Breast epithelium (tissue), 4 donors: ENCODE measurements at places on chromosomes 16 and 17.

DNA sequence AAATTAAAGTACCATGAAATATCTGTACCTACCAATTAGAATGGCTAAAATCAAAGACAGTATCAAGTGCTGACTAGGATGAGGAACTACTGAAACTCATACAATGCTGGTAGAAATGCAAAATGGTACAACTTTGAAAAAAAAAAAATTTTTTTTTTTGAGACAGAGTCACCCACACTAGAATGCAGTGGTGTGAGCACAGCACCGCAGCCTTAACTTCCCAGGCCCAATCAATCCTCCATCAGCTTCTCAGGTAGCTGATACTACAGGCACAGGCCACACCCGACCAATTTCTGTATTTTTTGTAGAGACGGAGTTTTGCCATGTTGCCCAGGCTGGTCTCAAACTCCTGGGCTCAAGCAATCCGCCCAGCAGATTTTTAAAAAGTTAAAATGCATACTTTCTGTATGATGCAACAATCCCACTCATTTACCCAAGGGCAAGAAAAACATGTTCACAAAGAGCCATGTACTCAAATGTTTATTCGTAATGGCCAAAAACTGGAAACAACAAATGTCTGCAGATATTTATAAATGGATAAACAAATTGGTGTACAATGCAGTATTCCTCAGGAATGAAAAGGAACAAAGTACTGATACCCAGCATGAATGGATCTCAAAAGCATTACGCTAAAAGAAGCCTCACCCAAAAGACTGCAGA, 8.7 kb downstream of the SMURF2 start:
- no peak for DNase-seq

DNA sequence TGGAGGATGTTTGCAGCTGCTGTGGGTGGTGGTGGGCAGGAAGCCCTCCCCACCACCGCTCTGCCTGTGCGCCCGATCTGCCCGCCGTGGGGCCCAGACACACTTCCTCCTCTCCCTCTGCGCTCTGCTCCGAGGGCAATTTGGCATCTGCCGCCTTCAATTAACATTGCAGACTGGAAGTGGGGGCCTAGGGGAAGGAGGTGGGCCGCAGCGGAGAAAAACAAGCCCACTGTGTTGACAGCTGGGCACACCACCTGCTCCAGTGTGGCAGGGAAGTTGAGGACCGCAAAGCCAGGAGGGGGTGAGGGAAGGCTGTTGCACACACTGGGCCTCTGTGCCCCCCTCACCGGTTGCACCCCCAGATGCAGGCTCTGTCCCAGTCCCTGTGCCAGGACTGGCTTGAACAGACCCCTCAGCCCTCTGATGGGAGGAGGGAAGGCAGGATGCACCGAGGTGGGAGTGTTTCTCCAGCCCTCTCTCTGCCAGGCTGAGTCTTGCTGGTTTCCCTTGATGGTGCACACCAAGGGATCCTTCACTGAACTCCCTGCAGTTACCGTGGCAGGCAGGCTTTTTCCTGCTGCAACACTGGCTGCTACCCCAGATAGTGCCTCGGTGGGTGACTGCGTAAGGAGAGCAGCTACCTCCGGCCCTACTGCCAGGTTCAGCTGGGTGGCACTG, 72.8 kb upstream of the MED9 start:
- no peak for DNase-seq

DNA sequence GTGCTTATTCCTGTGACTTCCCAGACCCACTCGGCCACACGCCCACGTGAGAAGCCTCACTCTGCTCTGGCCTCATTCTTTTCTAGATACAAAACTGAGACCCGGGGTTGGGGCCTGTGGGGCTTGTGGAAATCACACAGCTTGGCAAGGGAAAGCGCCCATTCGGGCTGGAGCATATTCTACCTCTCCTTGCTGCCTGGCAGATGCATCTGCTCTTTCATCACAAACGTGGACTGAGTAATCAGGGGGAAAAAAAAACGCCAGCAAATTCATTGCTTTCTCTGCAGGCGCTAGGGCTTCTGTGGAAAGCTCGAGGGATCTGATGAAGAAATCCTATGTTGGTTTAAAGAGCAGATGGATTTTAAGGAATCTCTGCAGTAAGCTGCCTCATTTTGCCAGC, 44.4 kb downstream of the DNAH9 start:
- DNase-seq, result no peak

GRCh38 chr16:88569614-88569984, 604 bp upstream of the ZC3H18 start:
- DNase-seq, result no peak

DNA sequence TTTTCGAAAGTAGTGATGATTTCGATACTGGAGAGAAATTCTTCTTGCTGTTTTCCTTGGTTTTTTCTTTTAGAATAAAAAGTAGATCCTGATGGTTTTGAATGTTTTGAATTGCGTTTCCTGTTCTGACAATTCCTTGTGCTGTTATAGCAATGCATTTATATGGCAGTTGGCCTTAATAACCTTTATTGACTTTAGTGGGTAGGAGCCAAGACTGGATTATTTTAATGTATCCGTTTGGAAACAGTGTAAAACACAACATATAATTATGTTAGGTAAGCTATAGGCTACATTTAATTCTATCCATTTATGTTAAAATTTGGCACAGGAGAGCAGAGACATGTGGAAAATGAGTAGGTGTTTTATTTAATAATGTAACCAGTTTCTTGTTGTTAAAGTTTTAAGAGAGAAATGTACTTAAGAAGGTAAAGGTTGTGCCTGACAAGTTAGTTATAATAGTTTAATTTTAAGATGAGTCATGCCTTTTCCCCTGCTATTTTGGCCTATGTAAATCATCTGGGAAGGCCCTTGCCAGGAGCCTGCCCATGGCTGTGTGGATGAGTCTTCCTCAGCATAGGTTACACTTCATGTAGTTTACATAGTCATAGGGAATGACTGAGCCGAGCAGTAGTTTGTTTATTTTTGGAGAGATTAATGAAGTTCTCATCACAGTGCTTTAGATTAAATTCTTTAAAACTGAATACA, 189.9 kb downstream of the FTO start:
- DNase-seq, result peak; percentile 50

GRCh38 chr17:2903193-2903974, 107.1 kb downstream of the RAP1GAP2 start:
- no peak for DNase-seq

- no peak for DNase-seq
These were observed 488 bp downstream of the SPSB3 start for GRCh38 chr16:1781758-1782407.

DNA sequence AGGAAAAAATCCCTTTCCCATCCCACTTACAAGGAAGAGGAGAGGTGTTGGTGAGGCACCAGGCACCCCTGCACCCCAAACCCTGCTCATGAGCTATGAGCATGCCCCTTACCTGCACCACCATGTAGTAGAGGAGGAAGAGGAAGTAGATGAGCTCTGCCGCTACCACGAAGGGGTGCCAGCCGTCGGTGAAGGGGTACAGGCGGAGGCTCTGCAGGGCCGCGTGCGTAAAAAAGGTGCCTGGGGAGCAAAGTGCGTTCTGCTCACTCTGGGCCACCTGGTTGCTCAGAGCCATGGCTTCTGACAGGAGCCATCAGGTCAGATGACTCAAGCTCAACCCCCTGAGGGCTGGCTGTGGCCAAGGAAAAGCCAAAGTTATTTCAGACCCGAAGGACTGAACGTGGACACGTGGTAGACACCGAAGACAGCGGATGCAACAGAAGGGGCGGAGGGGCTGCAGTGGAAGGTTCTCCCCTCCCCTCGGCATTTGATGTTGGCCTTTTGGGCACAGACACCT, 25.3 kb upstream of the GCSH start:
- no peak for DNase-seq

- peak; percentile 19 for DNase-seq
These were observed 29.6 kb downstream of the C16orf82 start for GRCh38 chr16:27096375-27096774.

DNA sequence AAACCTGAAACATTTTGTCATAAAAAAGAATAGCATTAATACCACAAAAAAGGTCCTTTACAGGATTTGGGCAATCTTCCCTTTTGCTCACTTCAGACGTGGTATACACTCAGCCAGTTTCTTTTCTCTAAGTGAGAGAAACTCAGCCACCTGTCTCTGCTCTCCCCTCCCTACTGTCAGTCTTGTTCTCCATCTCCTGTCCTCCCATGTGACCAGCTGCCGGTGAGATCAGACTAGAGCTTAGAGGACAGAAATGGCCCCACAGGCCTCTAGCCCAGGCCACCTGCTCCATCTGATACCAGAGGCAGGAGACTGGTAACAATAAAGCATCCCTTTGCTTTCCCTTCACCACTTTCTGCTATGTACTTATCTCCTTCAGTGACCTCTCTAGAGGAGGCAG, 34.9 kb downstream of the CMC2 start:
- no peak for DNase-seq

GRCh38 chr17:58005728-58006559, 1.1 kb downstream of the SRSF1 start:
- DNase-seq, result no peak

GRCh38 chr17:17446666-17447155, 30.1 kb upstream of the MED9 start:
- DNase-seq, result no peak

DNA sequence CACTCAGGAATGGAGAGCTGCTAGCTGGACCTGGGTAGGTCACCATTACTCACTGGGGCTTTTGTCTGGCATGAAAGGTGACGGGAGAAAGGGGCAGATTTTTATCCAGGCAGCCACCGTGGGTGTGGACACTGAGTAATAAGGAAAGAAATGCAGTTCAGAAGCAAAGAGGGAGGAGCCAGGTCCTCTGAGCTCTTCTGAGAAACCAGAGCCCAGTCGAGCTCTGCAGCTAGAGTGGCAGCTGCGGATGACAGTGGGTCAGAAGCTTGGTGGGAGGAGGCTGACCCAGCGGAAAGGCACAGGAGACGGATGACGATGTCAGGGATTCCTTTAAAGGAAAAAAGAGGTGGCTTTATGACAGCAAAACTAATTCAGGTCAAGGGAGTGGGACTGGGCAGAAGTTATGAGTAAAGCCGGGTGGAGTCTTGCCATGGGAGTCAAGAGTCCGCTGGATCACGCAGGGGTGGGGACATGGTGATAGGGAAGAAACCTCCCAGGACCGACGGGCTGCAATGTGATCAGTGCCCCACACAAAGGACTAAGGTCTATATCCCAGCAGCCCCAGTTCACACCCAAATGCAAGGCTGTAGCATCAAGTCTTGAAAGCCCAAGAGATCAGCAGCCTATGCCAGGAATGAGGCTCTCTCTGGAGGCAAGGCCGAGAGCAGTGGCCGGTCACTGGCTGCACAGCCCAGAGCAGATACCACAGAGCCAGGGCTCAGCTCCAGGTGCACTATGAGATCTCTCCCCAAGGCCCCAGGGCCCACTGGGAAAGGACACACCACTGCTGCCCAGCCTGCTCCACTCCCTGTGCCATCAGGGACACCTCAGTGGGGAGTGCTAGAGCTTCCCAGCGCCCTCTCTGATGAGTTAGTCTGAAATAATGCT, 6.3 kb upstream of the MNT start:
- DNase-seq, result peak; percentile 76

DNA sequence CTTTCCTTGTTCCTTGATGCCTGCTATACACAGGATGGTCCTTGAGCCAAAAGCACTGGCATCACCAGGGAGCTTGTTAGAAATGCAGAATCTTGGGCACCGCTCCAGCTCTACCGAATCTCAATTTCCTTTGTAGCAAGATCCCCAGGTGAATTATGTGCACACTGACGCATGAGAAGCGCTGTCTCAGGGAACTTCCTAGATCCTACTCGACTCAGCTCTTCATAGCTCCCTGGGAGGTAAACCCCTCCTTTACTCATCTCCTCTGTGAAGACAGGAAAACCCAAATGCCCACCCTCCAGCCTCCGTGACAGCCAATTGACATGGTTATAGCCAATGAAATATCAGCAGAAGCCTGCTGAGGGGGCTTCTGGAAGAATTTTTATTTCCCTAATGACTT, 4.1 kb downstream of the USP31 start:
- DNase-seq, result no peak

DNA sequence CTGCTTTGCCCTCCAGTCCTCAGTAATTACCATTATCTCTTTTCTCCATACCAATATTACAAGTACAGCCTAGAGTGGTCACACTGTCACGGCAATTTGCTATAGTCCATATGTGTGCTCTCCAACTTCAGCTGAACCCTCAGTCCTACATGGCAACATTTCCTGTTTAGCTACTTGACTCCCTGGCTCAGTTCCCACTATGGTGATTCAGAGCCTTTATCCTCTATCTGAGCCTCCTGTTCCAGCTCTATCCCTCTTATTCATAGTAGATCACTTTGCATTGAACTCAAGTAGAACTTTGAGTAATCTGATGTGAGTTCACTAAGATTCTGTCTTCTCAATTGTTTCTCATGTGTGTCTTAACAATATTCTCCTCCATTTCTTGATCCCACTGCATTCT, 43.7 kb upstream of the GOSR1 start:
- DNase-seq, result no peak

DNA sequence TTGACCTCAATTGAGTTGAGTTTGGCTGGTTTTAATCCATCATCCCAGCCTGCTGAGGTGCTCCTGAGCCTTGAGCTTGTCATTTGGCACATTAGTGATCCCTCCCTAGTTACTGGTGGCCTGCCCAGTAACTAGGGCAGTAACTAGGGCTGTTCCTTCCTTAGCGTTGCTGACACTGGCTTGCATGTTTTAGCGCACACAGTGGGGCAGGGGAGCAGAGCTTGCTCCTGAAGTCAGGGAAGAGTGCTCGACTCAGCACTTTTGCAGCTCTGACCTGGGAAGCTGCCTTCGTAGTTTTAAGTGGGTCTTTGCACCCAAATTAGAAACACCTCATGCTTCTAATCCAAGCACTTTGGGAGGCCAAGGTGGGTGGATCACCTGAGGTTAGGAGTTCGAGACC, 15.7 kb downstream of the CCDC42 start:
- DNase-seq, result no peak

DNA sequence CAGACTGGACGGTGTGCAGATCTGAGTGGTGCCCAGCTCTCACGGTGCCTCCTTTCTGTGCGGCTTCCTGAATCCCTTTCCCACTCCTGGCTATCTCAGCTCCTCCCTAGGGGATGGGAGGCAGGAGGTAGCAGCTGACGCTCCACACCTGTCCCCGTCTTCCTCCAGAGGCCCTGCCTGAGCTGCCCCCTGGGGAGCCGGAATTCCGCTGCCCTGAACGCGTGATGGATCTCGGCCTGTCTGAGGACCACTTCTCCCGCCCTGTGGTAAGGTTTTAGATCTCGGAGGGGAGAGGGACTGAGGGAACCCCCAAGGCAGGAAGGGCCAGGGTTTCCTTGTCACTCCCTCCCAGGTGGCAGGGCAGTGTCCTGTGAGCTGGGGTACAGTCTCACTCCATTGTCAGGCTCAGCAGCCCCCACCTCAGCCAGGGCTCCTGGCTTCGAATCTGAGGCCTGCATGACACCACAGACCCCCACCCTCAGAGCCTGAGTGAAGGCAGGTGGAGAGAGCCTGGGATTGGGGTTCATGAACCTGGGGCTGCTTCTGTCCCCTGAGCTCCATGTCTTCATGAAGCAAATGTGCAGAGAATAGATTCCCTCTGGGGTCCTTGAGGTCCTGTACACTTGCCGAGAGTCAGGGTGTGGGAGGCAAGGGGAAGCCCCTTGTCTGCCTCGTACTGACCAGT, 6.6 kb downstream of the DEF8 start:
- DNase-seq, result no peak

GRCh38 chr16:4746991-4747574, 12.7 kb downstream of the DNAAF8 start:
- no peak for DNase-seq

GRCh38 chr17:19755821-19756510, 7.9 kb upstream of the ALDH3A1 start:
- DNase-seq, result no peak

- no peak for DNase-seq
These were observed 87.4 kb downstream of the ANKRD11 start for GRCh38 chr16:89402962-89403361.
